Astrocyte of the cerebellum (primary cell): ENCODE measurements at places on chromosomes 6 and 20.

DNA sequence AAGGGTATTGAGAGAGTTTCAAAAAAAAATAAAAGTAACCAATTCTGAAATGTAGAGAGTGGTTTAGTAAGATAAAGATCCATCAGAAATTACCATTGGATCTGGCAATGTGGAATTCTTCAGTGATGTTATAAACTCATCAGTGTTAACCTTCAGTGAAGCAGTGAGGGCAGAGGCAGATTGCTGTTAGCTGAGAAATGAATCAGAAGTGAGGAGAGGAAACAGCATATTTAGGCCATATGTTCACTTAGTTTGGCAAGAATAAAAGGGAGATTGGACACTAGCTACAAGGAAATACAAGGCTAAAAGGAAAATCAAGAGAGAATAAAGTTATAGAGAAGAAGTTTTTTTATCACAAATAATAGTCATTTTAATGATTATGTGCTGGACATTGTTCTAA lies 9.6 kb downstream of the KCNQ5 start:
- DNase-seq, result no peak

GRCh38 chr20:11766961-11767360 lies 150.7 kb upstream of the BTBD3 start:
- peak; percentile 4 for DNase-seq

DNA sequence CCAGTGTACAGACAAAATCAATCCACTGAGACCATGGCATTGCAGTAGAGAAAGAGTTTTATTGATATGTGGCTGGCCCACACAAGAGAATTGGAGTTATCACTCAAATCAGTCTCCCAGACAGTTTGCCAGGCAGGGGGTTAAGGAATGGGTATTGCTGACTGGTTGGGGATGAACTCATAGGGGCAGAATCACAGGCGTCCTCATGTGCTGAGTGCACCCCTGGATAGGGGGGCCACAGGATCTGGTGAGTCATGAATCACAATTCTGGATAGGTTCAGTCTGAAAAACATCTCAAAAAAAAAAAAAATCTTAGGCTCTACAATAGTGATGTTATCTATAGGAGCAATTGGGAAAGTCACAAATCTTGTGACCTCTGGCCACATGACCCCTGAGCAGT lies 29.5 kb upstream of the ILRUN start:
- DNase-seq, result no peak

DNA sequence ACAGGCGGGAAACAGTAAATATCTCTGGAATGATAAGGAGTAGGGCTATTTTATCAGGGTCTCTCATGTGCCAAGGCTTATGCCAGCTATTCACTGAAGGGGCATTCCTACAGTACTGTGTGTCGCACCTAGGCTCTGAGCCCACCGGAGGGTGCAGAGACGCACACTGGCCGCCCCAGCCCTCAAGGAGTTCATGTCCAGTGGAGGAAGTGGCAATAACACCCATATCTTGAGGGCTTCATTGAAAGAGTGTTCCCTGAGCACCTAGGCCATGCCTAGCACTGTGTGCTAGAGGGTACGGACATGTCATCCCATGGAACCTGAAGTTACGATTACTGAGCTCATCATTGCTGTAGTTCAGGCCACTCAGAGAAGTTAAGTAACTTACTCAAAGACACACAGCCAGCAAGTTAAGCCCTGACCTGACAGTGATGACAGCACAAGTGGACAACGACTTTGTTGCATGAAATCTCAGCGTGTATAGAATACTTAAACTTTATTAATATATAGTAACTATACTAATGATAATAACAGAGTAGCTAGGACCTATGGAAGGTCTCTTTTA lies 8.7 kb downstream of the CCN5 start:
- DNase-seq, result no peak

- no peak for DNase-seq
Measured at GRCh38 chr20:20212675-20213096, 155.2 kb upstream of the INSM1 start.

DNA sequence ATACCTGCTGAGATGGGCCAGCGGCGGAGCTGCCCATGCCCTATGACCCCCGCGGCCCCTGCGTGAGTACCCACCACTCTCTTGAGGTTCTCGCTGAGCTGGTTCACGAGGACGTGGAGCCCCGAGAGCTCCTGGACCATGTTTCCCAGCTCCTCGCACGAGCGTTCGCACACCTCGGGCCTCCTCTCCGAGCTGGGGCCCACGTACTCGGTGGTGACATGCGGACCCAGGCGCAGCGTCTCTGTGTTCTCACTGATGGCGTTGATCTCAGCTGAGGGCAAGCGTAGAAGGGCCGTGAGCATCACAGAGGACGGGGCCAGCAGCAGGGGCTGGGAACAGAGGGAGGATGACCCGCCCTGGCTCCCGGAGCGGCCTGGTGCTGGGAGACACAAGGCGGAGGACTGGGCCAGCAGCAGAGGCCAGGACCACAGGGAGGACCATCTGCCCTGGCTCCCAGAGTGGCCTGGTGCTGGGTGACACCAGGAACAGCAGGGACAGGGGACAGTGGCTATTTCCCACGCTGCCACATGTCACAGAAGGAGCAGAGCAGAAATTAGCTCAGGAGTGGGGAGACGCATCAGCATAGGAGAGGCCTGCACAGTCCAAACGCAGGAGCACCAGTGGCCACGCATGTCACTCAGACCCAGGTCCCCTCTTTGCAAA lies 11.8 kb downstream of the THBS2 start:
- DNase-seq, result no peak

DNA sequence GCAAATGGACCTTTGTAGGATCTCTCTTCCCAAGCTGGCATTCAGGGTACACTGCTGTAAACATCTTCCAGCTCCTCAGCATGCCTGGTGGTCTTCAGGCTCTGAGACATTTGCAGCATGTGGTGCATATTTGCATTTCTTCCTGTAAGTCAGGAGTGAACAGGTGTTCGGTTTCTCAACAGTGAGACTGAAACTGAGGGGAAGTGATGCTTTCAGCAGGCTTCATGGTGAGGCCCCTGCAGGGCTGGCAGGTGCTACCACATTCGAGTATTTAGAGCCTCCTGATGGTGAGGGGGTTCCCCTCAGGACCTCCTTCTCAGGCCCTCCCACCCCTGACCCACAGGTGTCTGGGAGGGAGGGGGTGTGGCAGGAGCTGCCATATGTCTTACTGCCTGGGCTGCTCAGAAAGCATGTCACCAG lies 15.1 kb downstream of the MYBL2 start:
- DNase-seq, result no peak

- no peak for DNase-seq
Measured at GRCh38 chr6:150549674-150550101, 50.0 kb upstream of the PLEKHG1 start.

- no peak for DNase-seq
Measured at GRCh38 chr20:45368221-45368980, 5.4 kb downstream of the SYS1 start.

GRCh38 chr6:13927203-13927602 lies 2.5 kb downstream of the RNF182 start:
- no peak for DNase-seq

DNA sequence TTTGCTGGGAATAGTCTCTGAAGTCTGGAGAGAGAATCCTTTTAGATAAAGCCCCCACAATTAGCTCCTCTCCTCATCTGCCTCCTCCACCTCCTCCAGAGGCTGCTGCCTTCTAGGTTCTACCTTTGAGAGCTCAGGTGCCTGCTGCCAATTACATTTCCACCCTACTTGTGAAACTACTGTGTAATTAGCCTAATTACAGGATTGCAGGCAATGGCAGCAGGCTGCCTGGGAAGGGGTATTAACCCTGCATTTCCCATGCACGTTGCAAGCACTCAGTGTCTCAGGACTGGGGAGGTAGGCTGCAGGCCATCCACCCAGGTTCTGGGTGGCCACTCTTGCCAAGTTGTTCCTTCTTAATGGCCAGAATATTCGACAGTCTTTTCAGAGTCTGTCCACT lies 215.6 kb upstream of the ZNF217 start:
- no peak for DNase-seq
